ENCODE measurements at places on chromosomes 3 and 15. TPM values are rescaled to one million over a fixed set of nuclear protein-coding genes. Genes with fewer than 3 reads are reported as not detected.
A peak's percentile ranks its signal among the peaks of the same experiment; 100 is the strongest.

Gene FEZF2
- not detected for total RNA-seq

Gene GNAT1
- not detected for total RNA-seq

Gene FAM81A
- 7.3 TPM for total RNA-seq

Gene BNC1
- total RNA-seq, result not detected

Gene GPR87
- not detected for total RNA-seq

Gene TGM5
- total RNA-seq, result not detected

Gene UBE2E1
- 127 TPM for total RNA-seq

Gene INAFM2
- total RNA-seq, result 10.4 TPM

Gene NOX5
- 0.26 TPM for total RNA-seq

- H3K27me3 ChIP-seq, result no peaks in the 10 kb centered on the region
- H3K4me1 ChIP-seq, result no peaks in the 10 kb centered on the region
- no peak overlapping the region for H3K27ac ChIP-seq
- no peaks in the 10 kb centered on the region for H3K36me3 ChIP-seq
These were observed 252.1 kb upstream of the TMCO5A start for GRCh38 chr15:37682304-37682703.

GRCh38 chr15:77634266-77634962 lies 1.7 kb upstream of the LINGO1 start:
- H3K27me3 ChIP-seq, result no peaks in the 10 kb centered on the region
- H3K36me3 ChIP-seq, result no peaks in the 10 kb centered on the region
- no peak overlapping the region for H3K27ac ChIP-seq
- peak; percentile 20 for DNase-seq

DNA sequence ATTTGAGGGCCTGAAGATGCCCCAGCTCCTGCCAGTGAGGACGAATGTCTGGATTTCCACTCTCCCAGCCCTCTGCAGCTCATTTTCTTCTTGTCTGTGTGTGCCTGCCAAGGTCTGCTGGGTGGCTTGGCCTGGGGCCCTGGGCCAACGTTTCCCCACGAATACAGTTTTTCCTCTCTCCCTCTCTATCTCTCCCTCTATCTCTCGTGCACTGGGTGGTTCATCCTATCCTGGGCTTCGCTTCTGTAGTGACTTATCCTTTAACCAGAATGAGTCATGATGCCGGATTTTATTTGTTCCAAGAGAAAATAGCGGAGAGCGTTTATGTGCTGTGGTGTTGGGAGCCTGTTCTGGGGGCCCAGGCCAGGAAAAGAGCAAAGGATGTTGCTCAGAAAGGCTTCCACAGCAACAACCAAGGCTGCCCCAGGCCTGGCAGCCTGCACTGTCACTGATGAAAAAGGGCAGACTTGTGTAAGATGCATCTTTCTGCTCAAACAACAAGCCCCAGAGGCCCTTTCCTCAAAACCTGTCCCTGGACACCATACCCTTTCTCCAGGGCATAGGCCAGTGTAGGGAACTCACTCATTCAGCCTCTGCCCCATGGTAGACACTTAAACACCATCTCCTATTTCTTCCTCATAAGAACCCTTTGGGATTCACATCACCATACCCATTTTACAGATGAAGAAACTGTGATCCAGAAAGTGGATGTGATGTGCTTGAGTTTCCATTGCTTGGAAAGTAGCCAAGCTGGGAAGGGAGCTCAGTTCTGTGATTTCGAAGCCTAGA lies 47.3 kb downstream of the ITGA11 start:
- no peak overlapping the region for H3K4me3 ChIP-seq
- no peak overlapping the region for H3K27ac ChIP-seq
- no peaks in the 10 kb centered on the region for H3K4me1 ChIP-seq
- H3K27me3 ChIP-seq, result 0 out of 2 replicates have a peak, but pooled peaks cover under 1% of the 10 kb centered on the region
- no peaks in the 10 kb centered on the region for H3K36me3 ChIP-seq

DNA sequence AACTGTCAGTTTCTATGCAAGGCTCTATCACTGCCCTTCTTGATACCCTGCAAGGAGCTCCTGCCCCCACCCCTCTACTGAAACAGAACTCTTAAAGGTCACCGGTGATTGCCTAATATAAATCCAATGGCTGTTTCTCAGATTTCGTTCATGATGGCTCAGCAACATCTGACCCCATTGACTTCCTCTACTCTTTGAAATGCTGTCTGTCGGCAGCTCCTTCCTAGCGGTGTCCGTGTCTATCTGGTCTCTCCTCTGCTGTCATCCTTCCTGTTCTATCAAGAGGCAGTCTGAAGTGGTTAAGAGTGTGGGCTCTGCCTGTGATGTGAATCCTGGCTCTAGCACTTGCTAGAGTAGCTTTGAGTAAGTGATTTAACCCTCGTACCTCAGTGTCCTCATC lies 5.5 kb downstream of the TMEM266 start:
- peaks cover 2% of the 10 kb centered on the region for H3K4me1 ChIP-seq
- peaks cover 41% of the 10 kb centered on the region for H3K27me3 ChIP-seq
- DNase-seq, result no peak
- no peaks in the 10 kb centered on the region for H3K36me3 ChIP-seq
- H3K27ac ChIP-seq, result no peak overlapping the region

DNA sequence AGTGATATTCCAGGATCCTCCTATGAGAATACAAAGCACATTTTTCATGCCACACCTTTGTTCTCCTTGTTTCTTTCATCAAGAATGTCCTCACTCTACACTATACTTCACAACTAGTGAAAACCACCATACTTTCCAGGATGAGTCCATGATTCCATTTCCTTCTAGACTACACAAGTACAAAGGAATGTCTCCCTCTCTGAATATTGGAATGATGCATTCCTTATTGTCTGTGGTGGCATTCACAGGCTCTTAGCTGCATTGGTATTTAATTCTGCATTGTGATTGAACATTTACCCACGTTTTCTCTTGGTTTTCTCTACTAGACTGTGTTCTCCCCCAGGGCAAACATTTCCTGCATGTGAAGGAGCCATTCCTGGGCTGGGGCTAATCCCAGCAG lies 217.5 kb downstream of the RAP2B start:
- no peak for DNase-seq
- no peak overlapping the region for H3K27ac ChIP-seq
- H3K4me3 ChIP-seq, result no peak overlapping the region
- no peaks in the 10 kb centered on the region for H3K4me1 ChIP-seq
